ENCODE measurements at places on chromosomes 4 and X. TPM values are rescaled to one million over a fixed set of nuclear protein-coding genes. Genes with fewer than 3 reads are reported as not detected.

The BMPR1B gene
- 2.0 TPM for total RNA-seq

The CEP44 gene
- total RNA-seq = 17.8 TPM

The SYNPO2 gene
- 0.40 TPM for total RNA-seq

The CETN2 gene
- total RNA-seq = 53.7 TPM

GRCh38 chrX:70434914-70435586 is 9.6 kb upstream of the DLG3 start:
- DNase-seq = no peak

DNA sequence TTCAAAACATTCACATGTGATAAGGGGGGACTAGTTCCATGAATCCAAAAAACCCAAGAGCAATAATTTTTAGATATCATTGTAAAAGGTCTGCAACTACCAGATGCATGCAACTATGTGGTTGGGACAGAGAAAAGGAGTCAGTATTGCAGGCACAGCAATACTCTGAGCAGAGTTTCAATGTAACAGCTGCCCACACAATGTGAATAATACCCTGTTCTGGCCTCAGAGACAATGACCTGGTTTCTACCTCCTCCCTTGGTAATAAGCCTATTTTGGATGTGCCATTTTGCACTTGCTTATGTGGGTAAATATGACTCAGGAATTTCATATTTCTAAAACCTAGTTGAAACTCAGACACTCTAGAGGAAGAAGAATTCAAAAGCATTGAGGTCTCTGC is 194.8 kb upstream of the RASGEF1B start:
- no peak for DNase-seq

- no peak for DNase-seq
Measured at GRCh38 chrX:41118156-41118555, 32.9 kb downstream of the USP9X start.

All from epithelial cell of proximal tubule (primary cell).